Occipital lobe (tissue), 3 donors: ENCODE measurements at places on chromosomes 5 and 9. TPM values are rescaled to one million over a fixed set of nuclear protein-coding genes. Genes with fewer than 3 reads are reported as not detected.

DNA sequence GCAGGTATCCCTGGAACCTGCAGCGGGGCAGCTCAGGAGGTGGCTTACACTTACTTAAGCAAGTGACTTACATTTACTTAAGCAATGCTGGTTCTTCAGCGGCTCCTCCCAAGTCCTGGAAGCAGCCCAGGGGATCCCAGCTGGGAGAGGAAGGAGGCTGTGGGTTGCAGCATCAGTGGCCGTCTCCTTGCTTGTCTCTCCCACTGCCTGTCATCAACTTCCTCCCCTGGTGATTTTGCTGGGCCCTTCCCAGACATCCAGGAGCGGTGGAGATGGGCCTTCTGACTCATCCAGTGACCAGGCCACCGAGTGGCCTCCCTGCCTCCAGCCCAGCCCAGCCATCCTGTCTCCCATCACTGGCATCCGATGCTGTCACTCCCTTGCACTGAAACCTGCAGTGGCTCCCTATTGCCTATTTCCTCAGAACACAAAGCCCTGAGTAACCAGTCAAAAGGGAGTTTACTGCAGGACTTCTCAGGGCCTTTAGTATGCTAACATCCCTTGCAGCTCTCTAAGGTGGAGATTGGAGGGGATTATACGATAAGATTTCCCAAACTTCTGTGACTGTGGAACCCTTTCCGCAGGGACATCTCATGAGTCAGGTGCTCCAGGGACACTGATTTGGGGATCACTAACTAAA is 155.9 kb upstream of the PHYKPL start:
- DNase-seq = no peak

IGFBPL1 gene
- total RNA-seq = 67.1 TPM

CTSV gene
- 0.94 TPM for total RNA-seq

DNA sequence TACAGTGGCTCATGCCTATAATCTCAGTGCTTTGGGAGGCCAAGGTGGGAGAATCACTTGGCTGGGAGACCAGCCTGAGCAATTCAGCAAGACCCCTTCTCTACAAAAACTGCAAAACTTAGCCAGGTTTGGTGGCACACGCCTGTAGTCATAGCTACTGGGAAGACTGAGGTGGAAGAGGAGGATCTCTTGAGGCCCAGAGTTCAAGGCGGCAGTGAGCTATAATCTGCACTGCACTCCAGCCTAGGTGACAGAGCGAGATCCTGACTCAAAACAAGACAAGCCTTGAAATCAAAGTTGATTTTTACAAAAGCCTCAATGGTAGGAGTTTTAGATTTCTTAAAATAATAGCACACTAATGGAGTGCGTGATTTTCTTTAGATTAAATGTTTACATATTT is 14.6 kb downstream of the UBE2D2 start:
- no peak for DNase-seq

GRCh38 chr5:173563246-173563645 is 53.2 kb downstream of the BOD1 start:
- DNase-seq = no peak

DNA sequence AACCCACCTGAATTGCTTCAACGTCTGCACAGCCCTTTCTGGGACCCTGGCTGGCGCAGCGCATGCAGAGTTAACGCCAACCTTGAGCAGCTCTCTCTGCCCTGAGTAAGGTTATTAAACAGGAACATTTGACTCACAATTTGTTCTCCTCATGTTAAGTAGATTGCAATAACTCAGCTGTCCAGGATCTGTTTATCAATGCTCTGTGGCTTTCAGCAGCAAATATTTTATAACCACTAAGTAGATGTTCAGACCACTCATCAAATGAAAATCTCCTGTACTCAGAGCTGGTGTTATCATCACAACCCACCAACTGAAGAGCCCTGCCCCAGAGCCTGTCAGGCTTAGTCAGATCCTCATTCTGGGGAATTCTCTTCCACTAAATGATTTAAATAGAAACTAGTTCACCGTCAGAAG is 403.0 kb downstream of the ZNF608 start:
- no peak for DNase-seq

GRCh38 chr9:135081731-135082130 is 5.7 kb upstream of the OLFM1 start:
- DNase-seq = no peak

GRCh38 chr5:66151030-66151429 is 6.9 kb downstream of the SREK1 start:
- no peak for DNase-seq

DNA sequence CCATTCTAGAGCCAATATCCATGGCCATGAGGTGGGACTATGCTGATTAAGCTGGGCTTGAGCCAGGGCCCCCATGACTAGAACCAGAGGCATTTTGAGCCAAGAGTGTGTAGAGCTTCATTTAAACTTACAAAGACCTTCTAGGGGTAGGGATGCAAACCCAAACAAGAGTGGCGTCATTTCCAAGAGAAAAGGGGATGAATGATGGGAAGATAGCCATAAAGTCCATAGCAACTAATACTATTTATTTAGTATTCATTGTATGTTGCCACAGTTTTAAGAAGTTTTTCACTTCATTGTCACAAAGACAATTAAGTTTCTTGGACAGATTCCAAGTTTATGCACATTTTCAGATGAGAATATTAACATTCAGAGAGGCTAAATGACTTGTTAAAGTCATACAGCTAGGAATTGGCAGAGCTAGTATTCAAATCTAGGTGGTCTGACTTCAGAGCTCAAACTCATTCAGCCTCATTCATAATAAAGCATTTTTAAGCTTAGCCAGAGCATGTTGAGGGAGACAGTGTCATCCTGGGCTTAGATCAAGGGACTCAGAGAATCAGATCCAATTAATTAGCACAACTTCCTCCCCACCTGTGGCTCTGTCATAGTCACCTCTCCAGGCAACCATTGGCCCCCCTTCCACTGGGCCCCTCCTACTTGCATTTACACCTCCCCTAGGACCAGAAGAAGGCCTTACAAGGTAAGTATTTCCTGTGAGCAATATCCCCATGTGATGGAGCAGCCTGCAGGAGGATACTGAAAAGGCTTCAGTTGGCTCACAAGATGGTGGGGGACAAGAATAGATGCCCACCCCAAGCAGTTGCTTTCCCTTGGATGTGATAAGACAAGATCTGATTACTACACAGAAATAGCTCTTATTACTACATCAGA is 95.0 kb upstream of the PCSK1 start:
- no peak for DNase-seq
